T-helper 2 cell (primary cell): ENCODE measurements at places on chromosomes 2 and 18.

DNA sequence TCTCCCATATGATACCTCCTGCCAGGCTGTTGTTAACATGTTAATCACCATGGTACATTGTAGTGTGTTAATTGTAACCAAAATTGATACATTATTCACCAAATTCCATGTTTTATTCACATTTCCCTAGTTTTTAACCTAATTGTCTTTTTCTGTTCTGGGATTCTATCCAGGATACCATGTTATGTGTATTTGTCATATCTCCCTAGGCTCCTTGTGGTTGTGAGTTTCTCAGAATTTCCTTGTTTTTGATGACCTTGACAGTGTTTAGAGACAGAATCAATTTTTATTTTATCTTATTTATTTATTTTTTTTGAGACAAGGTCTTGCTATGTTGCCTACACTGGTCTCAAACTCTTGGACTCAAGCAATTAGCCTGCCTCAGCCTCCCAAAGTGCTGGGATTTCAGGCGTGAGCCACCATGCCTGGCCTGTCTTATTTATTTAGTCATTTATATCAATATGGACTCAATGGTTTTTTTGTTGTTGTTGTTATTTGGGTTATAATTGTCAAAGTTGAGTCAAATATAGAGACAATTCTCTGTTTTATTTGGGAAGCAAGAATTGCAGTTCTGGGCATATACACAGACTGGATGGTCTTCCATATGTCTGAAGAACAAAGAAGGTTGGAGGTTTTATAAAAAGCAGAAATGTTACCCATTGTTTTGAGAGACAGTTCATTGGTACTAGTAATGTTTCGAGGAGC is 42.6 kb downstream of the INPP4A start:
- no peak for DNase-seq

GRCh38 chr2:42084231-42084671 is 36.4 kb downstream of the PKDCC start:
- DNase-seq = no peak

DNA sequence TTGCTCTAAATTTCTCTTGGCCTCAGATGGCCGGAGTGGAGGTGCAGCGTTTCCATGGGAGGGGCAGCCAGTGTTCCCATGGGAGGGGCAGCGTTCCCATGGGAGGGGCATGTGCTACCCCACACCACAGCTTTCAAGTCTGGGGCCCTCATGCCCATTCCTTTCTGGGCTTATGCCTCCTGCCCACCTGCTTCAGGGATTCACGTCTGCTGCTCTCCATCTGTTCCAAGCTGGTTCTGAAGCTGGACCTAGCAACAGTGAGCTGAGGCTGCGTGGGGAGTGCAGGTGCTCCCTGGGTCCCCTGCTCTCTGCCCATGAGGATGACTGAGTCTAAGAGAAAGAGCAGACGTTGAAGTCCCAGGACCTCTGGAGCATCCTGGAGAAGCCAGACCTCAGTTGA is 243.1 kb upstream of the PXDN start:
- no peak for DNase-seq

DNA sequence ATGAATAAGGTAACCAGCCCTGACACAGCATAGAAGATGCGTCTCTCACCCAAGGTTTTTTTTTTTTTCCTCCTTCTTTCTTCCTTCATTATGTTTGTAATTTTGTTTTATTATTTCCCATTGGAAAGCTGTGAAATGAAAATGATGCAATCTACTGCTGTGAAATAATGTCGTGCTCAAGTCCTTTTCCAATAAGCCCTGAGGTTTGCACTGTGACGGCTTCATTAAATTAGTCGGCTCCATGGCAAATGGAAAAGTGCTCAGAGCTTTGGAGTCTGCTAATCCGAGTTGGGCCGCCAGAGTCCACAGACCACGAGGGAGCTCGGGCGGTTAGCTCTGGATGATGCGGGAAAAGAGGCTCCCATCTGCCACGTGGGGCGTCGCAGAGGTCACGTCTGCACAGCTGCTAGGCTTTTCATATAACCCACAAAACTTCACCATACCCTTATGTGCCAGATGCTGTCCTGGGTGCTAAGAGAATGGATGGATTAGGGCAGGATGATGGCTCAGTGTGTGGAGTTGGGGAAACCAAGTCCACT is 92.3 kb upstream of the CAPN13 start:
- DNase-seq = no peak

DNA sequence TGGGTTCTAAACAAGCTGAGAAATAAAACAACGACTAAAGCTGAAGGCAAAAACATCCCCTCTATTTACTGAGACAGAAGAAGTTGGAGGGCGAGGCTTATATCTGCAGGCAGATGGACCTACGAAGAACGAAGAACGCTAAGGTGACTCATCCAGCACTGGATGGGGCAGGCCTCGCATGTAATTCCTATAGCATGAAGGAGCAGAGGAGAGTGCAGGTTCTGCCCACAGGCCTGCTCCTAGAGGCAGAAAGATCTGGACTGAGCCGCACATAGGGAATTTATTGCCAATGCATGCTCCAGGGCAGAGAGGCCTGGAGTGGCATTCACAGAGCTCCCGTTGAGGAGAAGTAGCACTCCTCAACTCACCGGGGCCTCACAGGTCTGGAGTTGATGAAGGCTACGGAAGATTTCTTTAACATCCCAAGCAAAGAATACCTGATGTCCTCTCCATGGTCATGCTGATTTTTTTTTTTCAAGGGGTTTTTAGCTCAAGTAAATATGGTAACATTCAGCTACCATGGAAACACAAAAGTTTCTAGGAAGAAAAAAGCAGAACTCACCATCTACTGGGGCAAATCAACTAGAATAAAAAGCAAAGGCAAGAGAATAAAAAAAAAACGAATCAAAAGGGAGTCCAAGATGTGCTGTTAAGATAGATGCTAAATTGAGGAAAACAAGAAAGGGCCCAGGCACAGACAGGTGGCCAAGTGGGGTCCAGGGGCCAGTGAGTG is 10.4 kb upstream of the METTL21A start:
- no peak for DNase-seq

DNA sequence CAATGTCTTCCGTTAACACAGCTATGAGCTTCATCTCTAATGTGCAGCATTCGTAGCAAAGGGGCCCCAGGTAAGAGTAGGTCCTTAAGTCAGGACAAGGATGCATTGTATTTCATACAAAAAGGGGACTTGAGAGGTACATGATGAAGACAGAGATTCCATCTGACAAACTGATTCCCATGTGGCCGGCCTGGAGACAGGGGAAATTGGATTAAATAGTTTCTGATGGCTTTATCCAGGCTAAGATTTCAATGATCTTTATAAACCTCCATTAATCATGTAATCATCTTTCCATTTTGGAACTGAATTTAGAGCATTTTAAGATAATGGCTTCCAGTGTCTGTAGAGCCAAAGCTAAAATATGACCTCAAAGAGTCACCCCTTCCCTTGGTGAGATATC is 111.3 kb downstream of the NCKAP5 start:
- DNase-seq = no peak

GRCh38 chr2:23695214-23695889 is 231.6 kb downstream of the ATAD2B start:
- DNase-seq = no peak

- DNase-seq = no peak
These were observed 137.0 kb downstream of the ZNF532 start for GRCh38 chr18:59001721-59002120.

- DNase-seq = no peak
These were observed 32.8 kb downstream of the FAM124B start for GRCh38 chr2:224369028-224369632.

DNA sequence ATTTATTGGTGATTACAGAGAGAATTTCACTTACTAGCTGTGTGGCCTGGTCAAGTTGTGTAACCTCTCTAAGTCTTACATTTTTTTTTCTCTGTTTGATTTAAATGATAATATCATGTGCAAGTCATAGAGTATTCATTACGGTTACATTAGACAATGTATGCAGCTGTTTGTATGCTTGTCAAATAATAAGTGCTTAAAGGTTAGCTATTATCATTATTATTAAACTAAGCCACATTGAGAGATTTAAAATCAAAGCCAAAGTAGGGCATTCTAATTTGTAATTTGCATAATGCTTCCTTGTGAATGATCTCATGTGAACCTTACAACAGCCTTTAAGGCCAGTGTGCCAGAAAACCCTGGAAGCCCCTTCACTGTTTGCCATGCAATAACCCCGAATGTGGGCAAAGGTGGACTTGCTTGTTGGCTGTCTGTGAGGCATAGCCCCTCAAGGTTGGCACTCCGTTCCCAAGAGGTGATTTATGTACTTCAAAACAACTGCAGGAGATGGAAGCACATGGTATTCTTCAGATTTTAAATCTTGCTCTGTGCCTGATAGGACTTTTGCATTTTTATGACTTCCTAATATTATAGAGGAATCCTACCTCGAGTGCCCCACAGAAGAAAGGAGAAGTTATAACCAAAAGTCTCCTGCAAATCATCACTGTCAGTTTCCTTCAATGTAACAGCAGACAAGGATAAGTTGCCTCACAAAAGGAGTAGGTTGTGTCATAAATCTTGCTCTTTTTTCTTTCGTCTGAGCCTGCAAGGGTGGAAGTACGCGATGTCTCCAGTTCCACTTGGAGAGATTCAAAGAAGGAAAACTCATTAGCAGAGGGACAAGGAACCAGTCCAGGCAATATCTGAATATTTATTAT is 272.0 kb downstream of the TGIF1 start:
- DNase-seq = no peak

DNA sequence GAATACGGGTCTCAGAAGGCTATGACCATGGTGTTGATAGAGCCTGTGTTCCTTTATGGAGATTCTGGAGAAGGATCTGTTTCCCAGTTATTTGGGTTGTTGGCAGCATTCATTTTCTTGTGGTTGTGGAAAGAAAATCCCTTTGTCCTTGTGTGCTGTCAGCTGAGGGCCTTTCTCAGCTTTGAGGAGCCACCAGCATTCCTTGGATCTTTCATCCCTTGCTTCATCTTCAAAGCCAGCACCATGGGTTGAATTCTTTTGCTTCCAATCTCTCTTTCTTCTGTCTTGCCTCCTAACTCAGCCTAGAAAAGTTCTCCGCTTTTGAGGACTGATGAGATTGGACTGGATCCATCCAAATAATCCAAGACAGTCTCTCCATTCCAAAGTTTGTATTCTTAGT is 103.2 kb upstream of the MMADHC start:
- no peak for DNase-seq

DNA sequence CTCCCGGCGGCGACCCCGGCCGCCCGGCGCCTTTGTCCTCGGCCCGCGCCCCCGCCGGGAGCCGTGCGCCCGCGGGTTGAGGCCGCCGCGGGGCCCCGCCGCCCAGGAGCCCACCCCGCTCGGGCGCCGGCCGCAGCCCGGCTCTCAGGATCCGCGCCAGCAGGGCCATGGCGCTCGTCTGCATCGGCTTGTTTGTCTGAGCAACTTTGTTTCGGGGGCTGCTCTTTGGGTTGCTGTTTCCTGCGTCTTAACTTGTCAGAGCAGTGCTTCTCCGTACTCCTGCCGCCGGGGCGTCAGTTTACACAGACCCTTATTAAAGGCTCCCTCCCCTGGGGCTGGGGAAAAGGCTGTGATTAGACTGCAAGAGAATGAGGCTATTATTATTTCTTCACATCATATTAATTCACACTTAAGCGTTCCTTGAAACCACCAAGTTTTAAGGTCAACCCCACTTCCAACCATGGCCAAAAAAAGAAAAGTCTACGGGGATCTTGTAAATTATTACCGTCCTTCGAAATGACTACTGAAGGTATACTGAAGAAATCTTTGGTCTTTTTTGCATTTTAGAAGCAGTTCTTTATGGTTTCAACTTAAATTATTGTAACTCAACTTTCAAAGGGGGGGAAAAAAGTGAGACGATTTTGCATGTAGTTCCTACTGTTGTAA is at the start of gene CYP27C1:
Gene CYP27C1, minus strand, starts transcription at position 198 of the 666 bp plus-strand sequence. Its CDS starts 29 bp downstream, at position 169.
- no peak for DNase-seq

GRCh38 chr2:25557179-25558036 is 116.0 kb downstream of the DTNB start:
- no peak for DNase-seq

- DNase-seq = no peak
These were observed 86.4 kb upstream of the OTOS start for GRCh38 chr2:240226672-240227537.

DNA sequence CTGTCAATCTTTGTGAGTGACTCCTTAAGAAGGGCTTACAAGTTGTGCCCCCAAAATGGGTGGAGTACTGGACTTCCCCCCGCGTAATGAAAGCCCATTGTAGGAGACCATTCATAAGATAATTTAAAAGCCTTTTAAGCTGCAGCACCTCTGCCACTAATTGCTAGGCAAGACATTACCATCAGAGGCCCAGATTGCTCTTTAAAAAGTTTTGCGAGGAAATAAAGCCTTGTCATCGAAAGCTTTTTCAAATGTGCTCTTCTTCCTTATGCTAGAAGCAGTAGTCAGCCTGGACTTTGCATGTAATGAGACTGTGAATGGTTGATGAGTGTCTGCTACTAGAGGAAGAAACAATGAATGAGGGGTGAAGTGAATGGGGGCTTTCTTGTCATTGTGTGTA is 345.3 kb upstream of the CDH2 start:
- DNase-seq = no peak

GRCh38 chr2:40371525-40372282 is 80.2 kb downstream of the SLC8A1 start:
- no peak for DNase-seq

- DNase-seq = no peak
These were observed 6.4 kb upstream of the PROC start for GRCh38 chr2:127411653-127412369.
